Cerebellum (tissue), 4 donors: ENCODE measurements at places on chromosomes 13 and 19.

DNA sequence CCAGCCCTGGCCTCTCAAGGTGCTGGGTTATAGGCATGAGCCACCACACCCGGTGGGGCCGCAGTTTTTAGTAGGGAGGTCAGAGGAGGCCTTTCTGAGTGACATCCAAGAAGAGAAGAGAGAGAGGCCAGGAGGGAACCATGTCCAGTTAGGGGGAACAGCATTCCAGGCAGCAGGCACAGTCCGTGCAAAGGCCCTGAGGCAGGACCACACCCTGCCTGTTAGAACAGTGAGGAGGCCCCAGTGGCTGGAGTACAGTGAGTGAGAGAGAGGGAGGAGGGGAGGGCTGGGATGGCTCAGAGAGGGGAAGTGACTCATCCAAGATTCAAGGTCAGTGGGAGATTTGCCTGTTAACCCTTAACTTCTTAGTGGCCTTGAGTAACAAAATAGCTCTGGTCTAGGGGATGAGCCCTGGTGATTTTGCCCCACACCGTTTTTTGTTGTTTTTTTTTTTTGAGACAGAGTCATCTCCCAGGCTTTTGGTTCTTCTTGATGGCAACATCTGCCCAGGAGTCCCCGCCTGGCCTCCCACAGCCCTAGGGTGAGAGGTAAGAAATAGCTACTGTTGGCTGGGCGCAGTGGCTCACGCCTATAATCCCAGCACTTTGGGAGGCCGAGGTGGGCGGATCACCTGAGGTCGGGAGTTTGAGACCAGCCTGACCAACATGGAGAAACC lies 2.7 kb upstream of the PLIN3 start:
- DNase-seq, result no peak

DNA sequence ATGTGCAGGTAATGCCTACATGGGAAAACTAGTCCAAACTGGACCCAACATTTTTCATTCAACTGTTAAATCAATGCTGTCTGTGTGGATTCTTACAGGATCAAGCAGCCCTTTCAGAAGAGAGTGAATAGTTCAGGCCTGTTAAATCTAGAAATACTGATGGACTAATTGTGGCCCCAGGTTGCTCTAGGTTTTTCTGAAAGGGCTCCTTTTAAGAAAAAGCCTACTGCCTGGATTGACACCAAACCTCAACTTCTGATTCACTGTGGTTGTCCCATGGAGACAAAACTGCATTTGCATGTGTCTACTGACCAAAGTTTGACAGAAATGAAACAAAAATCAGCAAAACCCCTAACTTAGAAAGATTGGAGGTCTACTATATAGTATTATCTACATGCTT lies 437.0 kb downstream of the KLF12 start:
- DNase-seq, result no peak

DNA sequence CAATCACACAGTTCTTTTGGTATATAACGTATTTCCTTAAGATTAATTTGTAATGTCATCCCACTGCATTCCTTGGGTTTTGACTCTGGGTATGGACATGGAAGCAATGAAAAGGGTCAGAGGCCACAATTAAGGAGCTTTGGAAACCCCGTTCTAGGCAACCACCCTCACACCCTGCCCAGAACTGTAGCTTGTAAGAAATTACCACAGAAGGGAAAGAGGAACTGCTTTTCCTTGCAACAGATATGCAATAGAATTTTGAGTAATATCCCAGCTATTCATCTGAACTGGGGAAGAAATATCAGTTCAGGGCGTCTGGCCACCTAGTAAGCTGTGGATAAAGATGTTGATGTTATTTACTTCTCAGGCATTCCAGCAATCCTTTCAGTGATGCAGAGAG lies 985 bp upstream of the CLC start:
- DNase-seq, result no peak

GRCh38 chr13:77213644-77214043 lies 113.2 kb downstream of the MYCBP2 start:
- DNase-seq, result no peak

DNA sequence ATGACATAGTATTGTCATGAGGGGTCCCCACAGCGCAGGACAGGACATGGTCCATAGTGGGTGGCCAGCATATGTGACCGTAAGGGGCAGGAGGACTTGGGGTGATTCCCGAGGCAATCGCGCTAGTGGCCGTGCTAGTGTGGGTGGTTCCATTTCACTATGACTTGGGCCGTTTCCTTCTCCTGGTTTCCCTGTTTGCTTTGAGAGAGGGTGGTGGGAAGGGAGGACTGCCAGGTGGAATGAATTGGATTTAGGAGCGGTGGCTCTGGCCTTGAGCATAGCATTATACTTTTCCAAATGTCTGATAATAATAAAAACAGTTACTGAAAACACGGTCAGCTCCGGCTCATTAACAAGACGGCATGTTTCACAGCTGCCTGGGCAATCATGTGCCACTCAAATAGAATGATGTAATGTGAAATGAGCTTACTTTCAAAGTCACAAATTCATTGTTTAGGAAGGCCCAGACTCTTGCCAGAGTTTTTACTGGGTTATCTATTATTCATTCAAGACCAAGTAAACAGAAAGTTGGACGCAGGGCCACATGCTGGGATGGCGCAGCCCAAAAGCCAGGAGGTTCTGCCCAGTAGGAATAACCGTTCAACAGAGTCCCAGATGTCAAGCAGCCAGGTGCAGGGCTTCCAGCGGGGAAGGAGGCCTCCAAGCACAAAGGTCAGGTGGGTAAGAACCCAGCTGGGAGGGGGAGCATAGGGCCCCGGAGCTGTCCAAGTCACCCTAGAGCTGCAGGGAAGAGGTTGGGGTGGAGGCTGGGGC lies 19.6 kb upstream of the SLC15A1 start:
- DNase-seq, result no peak

- DNase-seq, result no peak
These were observed 44.7 kb downstream of the VAV1 start for GRCh38 chr19:6817179-6817578.

GRCh38 chr19:28122734-28123133 lies 1090.2 kb downstream of the UQCRFS1 start:
- no peak for DNase-seq

DNA sequence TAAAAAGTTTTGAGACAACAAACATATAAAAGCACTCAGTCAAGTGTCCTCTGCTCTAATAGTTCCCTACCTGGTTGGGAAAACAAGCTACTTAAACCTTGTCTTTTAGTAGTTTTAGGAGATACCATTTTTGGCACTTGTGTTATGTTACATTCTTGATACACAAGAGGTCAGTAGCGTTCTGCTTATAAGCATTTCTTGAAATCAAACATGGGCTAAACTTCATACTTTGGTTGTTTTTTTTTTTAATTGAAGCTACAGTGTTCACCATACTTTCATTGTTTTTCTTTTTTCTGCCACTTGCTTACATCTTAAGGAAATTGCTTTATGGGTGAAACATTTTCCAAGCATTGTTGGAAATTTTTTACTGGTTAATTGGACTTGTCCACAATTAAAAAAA lies 12.9 kb downstream of the NHLRC3 start:
- DNase-seq, result peak; percentile 50

DNA sequence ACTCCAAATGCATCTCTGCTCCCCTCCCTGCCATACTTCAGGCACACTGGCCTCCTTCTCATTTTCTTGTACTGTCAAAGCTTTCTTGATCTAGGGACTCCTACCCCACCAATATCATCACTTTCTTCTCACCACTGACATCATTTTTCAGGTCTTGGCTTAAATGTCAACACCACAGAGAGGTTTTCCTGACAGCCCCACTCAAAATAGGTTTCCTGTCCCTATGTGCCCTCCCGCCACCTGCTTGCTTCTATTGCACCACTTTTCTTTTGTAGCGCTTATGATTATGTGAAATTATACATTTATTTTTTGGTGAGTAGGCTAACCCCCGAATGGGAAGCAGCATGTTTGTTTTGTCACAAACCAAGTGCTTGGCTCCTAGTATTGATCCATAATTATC lies 164.6 kb downstream of the NDFIP2 start:
- no peak for DNase-seq

DNA sequence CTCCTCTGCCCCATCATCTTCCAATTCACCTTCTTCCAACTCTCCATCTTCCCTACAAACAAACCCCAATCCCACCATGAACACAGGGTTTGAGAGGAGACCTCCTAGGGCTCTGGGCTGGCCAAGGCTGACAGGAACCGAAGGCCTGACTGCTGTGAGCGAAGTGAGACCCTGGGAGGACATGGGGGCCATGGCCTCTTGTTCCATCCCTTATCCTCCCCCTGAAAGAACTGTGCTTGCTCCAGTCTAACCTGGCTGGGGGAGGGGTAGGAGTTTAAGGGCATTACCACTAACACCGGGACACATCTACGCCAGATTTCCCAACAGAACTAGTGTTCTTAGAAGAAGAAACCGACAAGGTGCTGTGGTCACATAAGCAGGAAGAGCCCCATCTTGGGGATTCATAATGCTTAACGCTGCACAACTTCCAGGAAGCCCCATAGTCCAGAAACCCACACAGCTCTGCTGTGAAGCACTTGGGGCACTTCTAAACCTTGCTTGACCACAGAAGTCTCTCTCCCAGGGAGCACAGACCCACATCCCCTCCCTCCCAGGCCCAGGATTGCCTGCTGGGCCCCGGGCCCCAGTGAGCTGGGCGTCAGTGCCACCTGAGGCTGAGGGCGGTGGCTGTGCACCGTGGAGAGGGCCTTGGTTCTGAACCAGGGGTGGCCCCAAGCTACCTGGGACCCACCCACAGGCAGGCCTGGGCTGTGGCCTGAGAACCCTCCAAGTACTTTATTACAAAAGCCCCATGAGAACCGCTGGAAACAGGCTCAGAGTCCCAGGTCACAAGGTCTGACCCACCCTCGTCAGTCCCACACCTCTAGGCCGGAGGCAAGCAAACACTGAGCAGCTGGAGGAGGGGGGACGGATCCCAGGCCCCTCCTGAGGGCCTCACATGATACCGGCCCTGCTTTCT lies 18.8 kb downstream of the ZC3H4 start:
- DNase-seq, result no peak

DNA sequence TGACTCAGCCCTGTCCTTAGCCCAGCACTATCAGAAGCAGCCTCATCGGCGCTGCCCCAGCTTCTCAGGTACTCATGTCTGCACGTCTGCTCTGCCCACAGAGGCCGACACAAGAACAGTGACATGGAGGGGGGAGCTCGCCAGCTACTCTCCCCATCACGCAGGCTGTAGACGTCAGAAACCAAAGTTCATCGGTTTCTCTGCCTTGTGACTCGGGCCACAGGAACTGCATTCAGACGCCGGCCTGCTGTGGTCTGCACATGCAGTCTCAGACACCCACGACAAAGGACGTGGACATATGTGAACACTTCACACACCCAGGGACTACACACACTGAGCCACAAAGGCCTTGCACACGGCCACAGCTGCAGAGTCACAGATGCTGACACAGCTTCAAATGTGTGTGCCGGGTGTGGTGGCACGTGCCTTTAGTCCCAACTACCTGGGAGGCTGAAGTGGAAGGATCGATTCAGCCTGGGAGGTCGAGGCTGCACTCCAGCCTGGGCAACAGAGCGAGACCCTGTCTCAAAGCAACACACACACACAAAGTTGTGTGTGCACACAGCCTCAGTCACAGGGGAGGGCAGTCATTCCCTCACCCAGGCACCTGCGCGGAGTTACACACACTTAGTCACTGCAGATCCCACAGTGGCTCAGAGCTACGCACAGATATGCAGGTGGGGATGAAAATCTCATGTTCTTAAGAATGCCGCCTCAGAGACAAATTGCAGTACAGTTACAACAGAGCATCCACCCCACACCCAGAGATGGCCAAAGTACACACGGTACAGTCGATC lies 4.9 kb upstream of the ZFP36 start:
- no peak for DNase-seq

- DNase-seq, result no peak
These were observed 7.4 kb downstream of the SYT3 start for GRCh38 chr19:50632151-50632835.

GRCh38 chr13:51342706-51343105 lies 3.2 kb downstream of the SERPINE3 start:
- DNase-seq, result no peak

DNA sequence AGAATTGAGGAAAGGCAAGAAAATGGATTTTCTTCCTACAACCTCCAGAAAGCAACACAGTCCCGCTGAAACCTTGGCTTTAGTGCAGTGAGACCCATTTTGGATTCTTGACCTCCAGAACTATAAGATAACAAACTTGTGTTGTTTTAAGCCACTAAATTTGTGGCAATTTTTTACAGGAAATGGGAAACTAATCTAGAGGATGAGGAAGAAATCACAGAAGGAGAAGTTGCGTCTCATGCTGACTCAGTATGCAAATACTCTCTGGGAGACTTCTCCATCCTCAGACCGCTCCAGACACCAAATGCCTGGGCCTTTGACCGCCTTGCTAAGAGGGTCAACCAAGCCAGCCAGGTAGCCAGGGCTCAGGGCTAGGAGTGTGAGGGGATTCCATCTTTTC lies 13.1 kb upstream of the CEACAM16 start:
- DNase-seq, result no peak

DNA sequence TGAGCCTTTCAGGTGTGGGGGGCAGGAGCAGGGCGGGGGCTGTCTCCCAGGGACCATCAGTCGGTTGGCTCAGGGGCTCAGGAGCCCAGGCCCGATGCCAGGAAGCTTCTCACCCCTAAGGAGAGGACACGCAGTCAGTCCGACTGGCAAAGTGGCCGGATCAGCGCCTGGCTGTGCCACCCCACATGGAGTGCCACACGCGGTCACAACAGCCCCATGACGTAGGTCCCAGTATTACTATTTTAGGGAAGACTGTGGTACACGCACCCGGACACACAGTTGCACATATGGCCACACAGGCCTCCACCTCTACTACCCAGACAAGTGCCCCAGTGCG lies 29.3 kb upstream of the GRTP1 start:
- DNase-seq, result peak; percentile 54

DNA sequence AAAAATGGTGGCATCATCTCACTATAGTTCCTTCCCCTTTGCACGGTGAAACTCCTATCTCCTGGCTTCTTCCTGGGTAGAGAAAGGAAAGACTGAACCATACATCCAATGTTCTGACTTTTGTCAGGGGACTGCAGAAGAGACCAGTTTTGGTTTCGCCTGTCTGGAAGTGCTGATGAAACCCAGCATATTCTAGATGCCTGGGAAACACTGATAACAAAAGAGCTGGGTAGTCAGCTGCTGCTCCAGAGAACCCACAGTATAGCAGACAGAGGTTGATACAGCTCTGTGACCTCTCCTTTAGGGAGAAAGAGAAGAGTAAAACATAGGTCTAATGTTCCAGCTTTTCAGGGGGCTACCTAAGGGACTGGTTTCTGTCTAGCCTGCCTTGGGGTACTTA lies 695.3 kb downstream of the DIAPH3 start:
- DNase-seq, result no peak

- DNase-seq, result no peak
These were observed 39.3 kb upstream of the RNF17 start for GRCh38 chr13:24724714-24725113.

- DNase-seq, result no peak
These were observed 2662.4 kb upstream of the PCDH20 start for GRCh38 chr13:64078025-64078424.

DNA sequence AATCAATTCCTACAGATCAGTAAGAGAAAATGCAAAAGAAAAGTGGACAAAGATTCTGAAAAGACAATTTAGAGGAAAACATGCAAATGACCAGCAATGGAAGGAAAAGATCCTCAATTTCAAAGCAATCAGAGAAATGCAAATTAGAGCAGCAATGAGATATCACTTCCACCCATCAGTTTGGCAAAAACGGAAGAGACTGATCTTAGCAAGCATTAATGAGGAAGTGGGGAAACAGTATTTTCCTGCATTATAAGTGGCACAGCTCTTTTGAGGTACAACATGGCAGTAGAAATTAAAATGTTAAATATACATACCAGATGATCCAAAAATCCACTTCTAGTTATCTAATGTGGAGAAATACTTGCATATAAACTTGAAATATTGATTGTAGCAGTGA lies 69.1 kb upstream of the SLC7A1 start:
- no peak for DNase-seq
